Right cardiac atrium (tissue), 5 donors: ENCODE measurements at places on chromosomes 6 and 20.

- DNase-seq = no peak
Observed at GRCh38 chr6:57097596-57097995, 7.6 kb downstream of the ZNF451 start.

- no peak for DNase-seq
Observed at GRCh38 chr6:708237-708598, 15.3 kb upstream of the EXOC2 start.

- DNase-seq = no peak
Observed at GRCh38 chr6:16446273-16446672, 207.9 kb downstream of the GMPR start.

- DNase-seq = no peak
Observed at GRCh38 chr6:8888468-8888867, 453.1 kb upstream of the SLC35B3 start.

- DNase-seq = peak; percentile 91
Observed at GRCh38 chr6:41786451-41787218, 859 bp upstream of the TOMM6 start.

- no peak for DNase-seq
Observed at GRCh38 chr6:149890629-149891045, 7.3 kb downstream of the RAET1E start.

DNA sequence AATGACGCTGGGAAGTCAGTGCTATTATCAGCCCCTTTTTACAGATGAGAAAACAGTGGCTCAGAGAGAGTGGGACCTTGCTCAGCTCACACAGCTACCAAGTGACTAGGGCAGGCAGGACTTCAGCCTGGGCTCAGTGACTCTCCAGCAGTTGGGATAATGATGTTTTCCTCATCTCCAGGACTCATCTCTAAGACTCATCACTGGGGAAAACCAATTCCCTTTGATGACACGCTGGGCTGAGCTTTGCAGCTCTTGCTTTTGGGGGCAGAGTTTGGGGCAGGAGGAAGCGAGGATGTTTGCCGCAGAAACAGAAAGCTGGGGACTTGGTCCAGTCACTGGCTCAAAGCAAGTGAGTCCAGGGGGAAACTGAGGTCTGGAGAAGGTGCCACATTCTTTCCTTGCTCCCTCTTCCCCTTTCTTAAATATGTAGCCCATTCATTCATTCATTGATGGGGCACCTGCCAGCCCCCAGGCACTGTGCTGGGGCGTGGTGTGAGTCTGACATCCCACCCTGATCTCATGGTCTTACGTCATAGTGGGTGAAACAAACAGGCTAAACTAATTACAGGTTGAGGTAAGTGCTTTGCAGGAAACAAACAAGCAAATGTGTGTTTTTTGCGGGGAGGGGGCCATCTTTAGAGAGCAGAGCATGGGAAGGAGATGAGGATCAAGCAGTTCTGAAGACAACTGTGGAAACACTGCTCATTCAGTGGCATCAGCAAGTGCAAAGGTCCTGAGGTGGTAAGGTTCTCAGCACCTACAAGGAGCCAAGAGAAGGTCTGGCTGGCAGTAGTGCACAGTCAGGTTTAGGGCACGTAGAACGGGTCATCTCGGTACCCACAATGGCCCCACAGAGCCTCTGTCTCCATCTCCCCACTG, 74.4 kb upstream of the PMEPA1 start:
- DNase-seq = no peak

DNA sequence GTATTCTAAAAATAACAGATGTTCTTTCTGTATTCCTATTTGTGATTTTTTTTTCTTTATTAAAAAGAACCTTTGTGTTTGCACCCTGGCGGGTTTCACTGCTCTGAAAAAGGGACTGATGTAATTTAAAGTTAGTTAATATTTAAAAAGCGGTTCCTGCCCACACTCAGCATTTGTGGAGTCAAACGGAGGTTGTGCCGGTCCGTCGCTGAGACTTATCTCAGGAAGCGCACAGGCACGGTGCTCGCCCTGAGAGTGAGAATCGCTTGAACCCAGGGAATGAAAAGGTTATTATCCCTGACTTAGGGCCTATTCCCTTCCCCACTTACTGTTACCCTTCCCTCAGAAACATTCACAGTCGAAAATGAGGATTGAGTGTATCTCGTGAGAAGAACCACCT, 366.7 kb downstream of the THBS2 start:
- no peak for DNase-seq

GRCh38 chr20:44533928-44534327, 12.1 kb upstream of the SERINC3 start:
- no peak for DNase-seq

DNA sequence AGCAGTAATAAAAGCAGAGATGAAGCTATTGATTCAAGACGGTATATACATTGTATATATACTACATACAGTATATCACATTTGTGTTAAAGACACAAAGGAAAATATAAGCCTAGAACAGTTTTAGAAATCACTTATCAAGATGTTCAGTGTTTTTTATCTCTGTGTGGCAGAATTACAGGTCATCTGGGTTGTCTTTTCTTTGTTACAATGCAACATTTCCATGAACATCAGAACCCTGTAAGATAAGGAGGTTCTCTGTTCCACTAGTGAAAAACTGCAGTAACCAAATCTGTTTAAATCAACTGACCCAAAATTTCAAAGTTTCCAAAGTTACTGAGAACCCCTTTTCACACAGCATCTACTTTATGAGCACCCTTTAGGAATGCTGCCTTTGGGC, 42.2 kb downstream of the B4GALT5 start:
- no peak for DNase-seq
